CD8-positive, alpha-beta T cell (primary cell): ENCODE measurements at places on chromosomes 16 and 17. TPM values are rescaled to one million over a fixed set of nuclear protein-coding genes. Genes with fewer than 3 reads are reported as not detected.

- no peak for DNase-seq
These were observed 240.6 kb downstream of the PRKCA start for GRCh38 chr17:66542967-66543520.

GRCh38 chr16:60206516-60206915 lies 1472.4 kb upstream of the GOT2 start:
- no peak for DNase-seq

DNA sequence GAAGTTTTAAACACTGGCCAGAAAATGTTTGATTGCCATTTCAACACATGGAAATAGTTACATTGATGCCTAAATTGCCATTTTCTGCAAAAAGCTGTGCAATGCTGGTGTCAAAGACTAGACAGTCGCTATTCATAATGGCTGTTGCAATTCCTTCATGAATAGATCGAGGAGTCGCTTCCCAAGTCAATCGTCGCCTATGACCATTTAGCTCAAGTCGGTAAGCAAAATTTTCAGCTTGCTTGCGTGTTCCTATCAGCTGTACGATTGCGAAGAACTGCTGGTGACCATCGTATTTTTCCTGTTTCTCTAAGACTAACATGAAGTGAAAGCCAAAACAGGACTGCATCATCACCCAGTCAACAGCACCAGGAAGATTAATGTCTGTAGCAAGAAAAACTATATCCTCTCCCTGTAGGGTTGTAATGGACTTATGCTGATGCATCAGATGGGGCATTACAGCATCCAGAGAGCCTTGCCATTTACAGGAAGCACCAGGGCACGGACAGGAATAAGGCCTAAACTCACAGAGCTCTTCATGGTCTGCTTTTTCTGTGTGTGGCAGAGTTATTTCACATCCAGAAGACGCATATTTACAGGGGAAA lies 23.6 kb downstream of the SIAH1 start:
- no peak for DNase-seq

The TBC1D3 gene
- not detected for total RNA-seq

DNA sequence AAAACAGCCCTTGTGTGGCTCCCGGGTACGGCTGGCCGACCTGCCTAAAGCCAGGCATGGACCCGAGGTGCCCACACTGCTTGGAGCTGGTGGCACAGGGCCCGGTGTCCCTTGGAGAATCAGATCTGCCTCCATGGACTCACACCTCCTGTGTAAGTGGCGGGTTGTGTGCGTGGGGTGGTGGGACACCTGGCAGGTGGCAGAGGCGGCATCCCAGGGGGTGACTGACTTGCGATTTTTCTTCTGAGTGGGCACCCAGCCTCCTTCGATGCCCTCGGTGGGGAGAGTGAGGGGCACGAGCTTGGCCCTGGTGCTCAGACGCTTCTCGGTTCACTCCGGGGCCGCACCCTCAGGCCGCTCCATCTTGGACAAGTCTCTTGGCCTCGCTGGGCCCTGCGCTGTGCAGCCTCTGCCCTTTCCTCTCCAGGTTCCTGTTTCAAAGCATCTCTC lies 35.8 kb downstream of the METRNL start:
- no peak for DNase-seq
